ENCODE measurements at places on chromosomes 6 and 20.
A peak's percentile ranks its signal among the peaks of the same experiment; 100 is the strongest.

GRCh38 chr6:91144126-91144525 is 557.3 kb upstream of the MAP3K7 start:
- no peak for DNase-seq

- no peak for DNase-seq
Measured at GRCh38 chr20:50713657-50714101, 17.7 kb upstream of the PARD6B start.

- DNase-seq: no peak
Measured at GRCh38 chr6:83354747-83355146, 76.1 kb downstream of the ME1 start.

- no peak for DNase-seq
Measured at GRCh38 chr6:18425218-18425617, 38.1 kb downstream of the RNF144B start.

GRCh38 chr6:75220357-75220756 is 14.5 kb upstream of the COL12A1 start:
- DNase-seq: no peak

GRCh38 chr6:121040831-121041230 is 293.4 kb downstream of the TBC1D32 start:
- no peak for DNase-seq

GRCh38 chr20:51175724-51176123 is 152.8 kb upstream of the KCNG1 start:
- DNase-seq: no peak

DNA sequence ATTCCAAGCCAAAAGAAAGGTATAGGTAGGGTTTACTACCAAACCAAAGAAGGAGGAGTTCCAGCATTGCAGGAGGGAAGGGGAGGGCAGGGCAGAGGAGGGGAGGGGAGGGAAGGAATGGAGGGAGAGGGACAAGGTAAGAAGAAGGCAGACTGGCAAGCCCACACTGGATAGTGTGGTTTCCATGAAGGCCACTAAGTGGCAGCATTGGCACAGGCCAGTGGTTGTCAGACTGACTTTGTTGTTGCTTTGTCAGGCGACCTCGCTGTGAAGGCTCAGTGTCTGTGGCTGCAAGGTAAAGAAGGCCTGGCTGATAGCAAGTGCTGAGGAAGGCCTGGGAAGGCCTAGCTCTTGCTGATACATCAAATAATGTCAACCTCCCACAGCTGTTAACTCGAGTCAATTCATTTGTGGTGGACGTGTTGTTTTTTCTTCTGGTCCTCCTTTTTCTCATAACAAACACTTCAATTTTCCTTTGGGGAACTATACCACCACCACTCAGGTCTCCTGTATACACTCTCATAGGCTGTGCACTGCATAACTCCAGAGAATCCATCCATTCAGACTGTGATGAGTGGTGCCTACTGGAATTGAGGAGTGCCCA is 7.7 kb upstream of the ZNF334 start:
- no peak for DNase-seq

- DNase-seq: no peak
Measured at GRCh38 chr6:168124921-168125320, 45.9 kb upstream of the FRMD1 start.

- DNase-seq: no peak
Measured at GRCh38 chr20:49447946-49448809, 34.3 kb downstream of the KCNB1 start.

- DNase-seq: no peak
Measured at GRCh38 chr6:11276911-11277274, 44.4 kb upstream of the NEDD9 start.

- DNase-seq: no peak
Measured at GRCh38 chr6:4640139-4640538, 136.1 kb upstream of the CDYL start.

DNA sequence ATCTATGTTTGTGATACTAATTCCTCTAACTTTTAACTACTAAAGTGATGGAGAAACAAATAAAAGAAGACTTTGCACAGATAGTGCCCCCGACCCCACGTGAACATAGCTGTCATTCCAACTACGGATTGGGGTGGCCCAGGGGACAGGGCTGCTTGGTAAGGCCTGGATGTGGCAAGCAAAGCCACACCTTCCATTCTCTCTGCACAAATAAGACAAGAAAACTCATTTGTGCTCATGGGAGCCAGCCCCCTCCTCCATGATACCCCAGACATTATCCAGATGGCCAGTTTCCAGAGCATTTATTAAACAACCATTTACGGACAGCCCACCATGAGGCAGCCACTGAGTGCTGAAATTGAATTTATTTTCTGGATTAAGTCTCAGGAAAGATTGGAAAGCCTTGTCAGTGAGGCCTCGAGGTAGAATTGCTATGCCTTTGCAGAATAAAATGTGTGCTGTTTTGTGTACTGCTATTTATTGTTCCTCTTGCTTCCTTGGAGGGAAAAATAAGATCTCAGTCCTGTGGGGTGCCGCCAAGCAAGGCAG is 151.2 kb downstream of the UNC5CL start:
- DNase-seq: no peak

- DNase-seq: no peak
Measured at GRCh38 chr6:158500016-158500735, 59.7 kb upstream of the TMEM181 start.

DNA sequence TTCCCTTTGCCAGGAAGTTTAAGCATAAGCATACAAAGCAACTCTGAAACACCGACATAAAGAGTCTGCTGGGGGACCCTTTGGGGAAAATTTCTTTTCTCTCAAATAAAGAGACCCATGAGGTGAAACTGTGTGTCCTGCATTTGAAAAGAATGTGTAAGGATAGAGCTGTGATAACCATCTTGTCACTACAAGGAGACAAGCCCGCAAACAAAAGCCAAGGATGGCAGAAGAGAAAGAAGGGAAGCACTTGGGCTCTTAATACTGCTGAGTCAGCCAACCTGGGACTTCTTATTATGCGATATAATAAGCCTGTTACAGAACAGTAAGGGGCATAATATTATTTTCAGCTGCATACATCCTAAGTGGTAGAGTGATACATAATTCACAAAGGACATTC is 52.5 kb downstream of the NUDT3 start:
- no peak for DNase-seq

DNA sequence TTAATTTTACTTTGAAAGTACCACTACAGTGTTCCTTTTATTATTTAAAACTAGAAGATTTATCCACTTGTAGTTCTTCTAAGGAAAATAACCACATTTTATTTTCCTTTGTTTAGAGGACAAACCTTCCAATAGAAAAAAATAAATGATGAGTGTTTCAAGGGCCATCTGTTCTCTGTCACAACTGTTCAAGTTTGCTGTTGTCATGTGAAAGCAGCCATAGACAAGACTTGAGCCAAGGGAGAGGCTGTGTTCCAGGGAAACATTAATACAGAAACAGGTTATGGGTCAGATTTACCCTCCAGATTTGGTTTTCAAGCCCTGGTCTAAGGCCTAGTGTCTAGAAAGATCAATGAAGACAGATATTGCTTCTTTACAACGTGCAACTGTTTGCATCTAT is 463.6 kb downstream of the C6orf118 start:
- no peak for DNase-seq

DNA sequence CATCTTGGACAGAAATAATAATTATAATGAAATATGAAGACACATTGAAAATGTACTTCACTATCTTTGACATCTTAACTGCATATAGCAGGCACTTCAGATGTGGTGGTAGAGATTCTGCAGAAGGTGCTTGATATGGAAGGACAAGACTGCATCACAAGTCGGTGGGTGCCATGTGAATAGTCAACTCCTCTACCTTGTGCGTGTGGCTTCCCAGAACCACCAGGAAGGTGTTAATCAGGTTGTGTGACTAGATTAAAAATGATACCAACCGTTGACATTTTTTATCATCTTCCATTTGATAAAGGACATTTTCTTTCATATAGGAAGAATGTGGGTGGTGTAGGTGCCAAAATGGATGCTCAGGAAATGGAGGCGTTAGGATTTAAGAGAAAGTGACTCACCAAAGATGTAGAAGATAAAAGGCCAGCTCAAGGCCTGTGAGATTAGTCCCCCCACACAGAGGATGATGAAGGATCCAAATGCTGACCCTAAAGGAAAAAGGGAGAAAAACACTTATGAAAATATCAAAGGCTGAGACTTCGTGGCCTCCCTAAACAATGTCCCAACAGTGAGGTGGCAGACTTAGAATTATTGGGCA is 12.3 kb downstream of the SLC17A2 start:
- no peak for DNase-seq

- DNase-seq: no peak
Measured at GRCh38 chr6:114707081-114707620, 364.3 kb upstream of the HS3ST5 start.

DNA sequence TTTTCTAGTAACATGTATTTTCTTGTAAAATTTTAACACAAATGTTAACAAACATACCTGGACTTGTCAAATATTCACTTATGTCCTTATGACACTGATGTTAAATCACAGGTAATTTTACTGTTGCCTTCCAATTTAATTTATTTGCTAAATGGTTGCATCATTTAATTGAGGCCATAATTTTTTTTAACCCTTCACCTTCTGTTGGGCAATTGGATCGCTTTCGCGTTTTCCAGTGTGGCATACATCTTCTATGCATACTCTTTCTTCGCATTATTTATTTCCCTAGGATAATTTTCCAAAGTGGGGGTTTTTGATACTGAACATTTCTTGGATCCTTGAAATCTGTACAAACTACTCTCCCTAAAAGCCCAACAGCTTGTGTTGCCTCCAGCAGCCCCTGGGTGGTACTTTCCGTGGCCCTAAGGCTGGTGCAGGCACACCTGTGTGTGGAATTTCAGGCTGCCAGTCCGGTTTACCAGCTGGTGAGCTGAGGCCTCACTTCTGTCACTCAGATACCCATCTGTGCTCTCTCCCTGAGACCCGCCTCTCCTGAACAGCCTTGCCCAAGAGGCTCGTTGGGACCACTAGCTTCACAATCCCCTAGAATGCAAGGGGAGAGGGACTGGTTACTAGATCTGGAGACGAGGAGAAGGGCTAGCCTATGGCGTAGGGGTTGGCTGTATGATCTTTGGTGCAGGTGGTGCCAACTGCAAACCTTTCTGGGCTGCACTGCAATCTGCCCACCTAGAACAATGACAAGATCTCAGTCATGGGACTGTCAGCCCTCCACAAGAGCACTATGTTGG is 11.2 kb upstream of the C20orf144 start:
- DNase-seq: no peak

GRCh38 chr6:55047451-55048044 is 126.8 kb upstream of the HCRTR2 start:
- no peak for DNase-seq

DNA sequence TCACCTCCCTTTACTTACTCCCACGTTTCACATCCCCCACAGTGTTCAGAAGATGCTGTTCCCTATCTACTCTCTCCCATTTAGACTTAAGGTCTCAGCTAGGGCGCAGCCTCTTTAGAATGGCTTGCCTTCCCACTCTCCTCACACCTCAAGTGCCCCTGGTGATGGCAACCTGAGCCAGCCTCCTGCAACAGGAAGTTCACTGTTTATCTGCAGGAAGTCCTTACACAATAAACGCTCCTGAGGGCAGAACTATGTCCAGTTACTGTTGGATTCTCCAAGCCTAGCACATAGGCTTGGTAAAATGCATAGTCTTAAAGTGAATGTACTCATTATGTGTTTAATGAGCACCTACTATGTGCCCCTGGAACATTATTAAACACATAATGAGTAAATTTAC is 21.9 kb upstream of the RAB22A start:
- no peak for DNase-seq

DNA sequence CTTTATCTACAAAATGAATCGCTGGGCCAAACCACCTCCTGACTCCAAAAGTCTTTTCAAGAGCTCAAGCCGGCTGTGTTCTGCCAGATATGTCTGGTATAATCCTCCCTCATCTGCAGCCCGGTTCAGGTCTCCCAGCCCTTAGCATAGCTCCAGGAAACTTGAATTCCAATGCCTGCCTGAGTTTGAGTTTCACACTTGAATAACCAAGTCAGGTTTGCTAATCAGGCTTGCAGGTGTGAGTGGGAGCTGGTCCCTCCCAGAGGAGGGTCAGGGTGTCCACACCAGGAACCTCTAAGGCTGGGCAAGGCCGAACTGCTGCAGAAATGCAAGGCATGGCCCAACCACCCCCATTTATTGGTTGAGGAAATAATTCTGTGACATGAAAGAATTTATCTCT is 96.6 kb downstream of the TMEM242 start:
- no peak for DNase-seq

GRCh38 chr6:132300323-132300949 is 100.8 kb downstream of the MOXD1 start:
- no peak for DNase-seq

GRCh38 chr20:59004493-59004762 is 2.6 kb downstream of the CTSZ start:
- peak; percentile 55 for DNase-seq

GRCh38 chr20:59925899-59926298 is 7.5 kb downstream of the SYCP2 start:
- DNase-seq: no peak

- DNase-seq: no peak
Measured at GRCh38 chr20:50302341-50303057, 111.9 kb downstream of the CEBPB start.

DNA sequence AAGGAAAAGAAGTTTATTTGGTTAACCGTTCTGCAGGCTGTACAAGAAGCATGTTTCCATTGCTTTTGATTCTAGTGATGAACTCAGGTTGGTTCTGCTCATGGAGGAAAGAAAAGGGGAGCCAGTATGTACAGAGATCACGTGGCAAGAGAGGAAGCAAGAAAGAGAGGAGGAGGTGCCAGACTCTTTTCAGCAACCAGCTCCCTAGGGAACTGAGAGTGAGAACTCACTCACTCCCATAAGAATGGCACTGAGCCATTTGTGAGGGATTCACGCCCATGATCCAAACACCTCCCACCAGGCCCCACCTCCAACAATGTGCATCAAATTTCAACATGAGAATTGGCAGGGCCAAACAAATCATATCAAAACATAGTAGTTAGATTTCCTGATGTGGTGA is 649.1 kb downstream of the EPM2A start:
- no peak for DNase-seq

DNA sequence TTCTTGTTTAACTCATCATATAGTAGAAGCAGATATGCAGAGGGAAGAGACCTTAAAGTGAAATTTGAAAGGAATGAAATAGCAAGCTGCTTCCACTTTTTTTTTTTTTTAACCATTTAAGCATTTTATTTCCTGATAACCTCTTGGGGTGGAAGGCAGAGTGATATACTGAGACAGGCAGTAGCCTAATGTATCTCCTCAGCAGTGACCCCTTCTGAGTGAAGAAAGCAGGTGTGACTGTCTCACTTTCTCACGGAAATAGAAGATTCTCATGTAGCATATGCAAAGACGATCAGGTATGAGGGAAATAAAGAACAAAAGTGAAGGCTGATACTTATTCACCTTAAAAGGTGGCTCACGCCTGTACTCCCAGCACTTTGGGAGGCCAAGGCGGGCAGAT is 187.1 kb upstream of the STXBP5 start:
- DNase-seq: no peak

DNA sequence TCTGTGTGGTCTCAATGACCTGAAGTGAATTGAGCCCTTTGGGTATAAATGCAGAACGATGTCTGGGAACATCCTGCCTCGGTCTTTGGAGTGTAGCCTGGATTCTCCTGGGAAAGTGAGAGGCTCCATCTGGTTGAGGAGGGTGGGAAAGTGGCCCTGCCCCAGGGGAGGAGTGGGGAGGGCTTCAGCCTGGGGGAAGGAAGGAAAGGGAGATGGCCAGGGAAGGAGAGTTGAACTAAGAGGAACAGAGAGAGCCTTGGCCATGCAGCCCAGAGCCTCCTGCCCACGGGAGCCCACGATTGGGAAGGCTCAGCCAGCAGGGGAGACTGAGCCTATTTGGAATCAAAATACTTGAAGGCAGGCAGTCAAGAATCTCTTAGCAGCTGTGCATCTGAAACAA is 2.3 kb upstream of the EPB41L1 start:
- DNase-seq: no peak

Data from effector CD4-positive, alpha-beta T cell (primary cell).